Activated naive CD4-positive, alpha-beta T cell treated with anti-CD3 and anti-CD28 coated beads, Interleukin-2, amount 50 U/mL, for 16 hours (primary cell): ENCODE measurements at places on chromosomes 1 and 21.
A peak's percentile ranks its signal among the peaks of the same experiment; 100 is the strongest.

DNA sequence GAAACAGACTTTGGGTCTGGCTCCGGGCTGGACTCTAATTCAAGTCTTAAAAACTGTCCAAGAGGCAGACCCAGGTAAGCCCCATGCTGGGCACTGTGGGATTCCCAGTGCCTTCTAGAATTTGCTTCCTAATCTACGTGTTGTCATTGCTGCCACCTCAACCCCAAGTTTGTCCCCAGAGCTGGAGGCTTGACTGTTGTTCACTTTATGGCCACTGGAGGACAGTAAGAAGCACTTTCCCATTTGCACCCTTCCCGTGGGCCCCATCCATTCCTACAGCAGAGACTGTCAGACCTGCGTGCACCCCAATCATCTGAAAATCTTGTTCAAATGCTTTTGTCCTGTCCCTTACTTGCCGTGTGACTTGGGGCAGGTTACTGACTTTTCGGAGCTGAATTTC lies 29.4 kb upstream of the VASH2 start:
- DNase-seq, result no peak

DNA sequence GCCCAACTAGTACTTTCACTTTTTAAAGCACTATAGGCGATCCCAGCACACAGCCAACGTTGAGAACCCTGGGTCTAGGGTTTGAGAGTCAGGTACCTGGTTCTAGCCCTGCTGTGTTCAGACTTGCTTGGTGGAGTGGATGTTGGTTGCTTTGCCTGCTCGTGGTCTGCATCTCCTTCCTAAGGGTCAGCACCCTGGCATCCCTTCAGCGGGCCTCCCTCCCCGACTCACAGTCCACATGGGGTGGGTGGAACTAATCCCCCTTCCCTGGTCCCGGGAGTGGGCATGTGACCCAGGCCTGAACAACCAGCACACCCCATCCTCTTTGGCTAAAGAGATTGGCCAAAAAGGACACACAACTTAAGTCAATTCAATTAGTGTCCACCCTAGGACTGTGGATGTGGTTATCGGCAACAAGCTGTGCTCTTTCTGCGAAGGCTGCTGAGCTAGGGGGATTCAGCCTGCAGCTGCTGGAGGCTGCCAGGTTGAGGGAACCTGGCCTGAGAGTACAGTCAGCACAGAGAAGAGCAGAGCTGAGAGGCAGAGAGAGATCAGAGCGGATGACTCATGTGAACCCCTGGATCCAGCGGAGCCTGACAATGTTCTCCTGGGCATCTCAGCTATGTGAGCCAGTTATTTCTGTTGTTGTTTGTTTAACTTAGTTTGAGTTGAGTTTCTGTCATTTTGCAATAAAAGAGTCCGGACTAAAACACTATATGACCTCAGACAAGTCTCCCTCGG lies 138.9 kb downstream of the ACTL8 start:
- DNase-seq, result no peak

DNA sequence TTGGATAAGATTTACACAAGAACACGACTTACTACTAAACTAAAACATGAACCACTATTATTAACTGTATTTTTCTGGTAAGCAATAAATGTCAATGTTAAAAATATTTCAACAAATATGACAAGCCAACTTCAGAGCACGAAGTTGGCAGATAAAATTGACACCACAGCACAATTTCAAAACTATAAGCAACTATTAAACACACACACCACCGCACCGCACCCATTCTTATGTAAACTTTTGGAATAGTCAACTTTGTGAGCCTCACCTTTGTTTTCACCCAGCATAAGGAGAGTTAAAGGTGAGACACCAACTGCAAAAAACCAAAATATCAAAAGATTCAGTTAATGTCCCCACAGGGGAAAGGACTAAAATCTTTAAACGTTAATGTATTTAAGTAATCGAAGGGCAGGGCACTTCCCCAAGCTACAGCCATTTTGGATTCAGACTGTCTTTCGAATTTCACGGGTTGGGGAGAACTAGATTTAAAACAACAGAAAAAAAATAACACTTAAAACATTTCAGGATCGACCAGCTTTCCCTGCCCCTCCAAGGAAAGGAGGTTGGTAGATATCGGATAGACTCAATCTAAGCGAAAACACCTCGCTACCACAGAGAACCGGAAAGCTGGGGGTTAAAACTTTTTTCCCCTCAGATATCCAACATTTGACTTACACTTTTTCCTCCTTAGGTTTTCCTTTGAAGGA lies 872 bp downstream of the GPBP1L1 start:
- DNase-seq, result no peak

DNA sequence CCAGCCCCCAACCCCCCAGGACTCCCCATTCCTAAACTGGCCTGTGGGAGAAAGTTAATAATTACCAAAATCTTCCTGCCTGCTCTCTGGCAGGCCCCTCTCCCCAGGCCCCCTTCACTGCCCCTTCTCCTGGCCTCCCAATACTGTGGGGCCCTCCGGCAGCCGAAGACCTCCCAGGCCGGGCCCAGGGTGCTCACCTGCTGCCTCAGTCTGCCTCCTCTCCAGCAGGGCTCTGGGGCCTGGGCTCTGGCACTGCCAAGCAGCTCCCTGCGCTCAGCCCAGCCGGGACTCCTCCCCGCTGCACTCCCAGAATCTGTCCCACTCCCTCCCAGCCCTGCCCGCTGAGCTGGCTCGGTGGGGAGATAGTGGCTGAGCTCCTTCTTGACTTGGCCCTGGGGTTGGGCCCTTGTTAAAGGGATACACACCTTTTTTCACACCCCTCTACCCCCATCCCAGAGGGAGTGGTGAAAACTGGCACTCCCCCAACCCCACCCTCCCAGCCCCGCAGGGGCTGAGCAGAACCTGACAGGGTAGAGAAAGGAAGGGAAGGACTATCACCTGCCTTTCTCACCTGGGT lies at the start of gene S100A16:
Gene S100A16, minus strand, starts transcription at position 383 of the 577 bp plus-strand sequence. CDS start 4,986 bp downstream, outside the sequence.
- no peak for DNase-seq

DNA sequence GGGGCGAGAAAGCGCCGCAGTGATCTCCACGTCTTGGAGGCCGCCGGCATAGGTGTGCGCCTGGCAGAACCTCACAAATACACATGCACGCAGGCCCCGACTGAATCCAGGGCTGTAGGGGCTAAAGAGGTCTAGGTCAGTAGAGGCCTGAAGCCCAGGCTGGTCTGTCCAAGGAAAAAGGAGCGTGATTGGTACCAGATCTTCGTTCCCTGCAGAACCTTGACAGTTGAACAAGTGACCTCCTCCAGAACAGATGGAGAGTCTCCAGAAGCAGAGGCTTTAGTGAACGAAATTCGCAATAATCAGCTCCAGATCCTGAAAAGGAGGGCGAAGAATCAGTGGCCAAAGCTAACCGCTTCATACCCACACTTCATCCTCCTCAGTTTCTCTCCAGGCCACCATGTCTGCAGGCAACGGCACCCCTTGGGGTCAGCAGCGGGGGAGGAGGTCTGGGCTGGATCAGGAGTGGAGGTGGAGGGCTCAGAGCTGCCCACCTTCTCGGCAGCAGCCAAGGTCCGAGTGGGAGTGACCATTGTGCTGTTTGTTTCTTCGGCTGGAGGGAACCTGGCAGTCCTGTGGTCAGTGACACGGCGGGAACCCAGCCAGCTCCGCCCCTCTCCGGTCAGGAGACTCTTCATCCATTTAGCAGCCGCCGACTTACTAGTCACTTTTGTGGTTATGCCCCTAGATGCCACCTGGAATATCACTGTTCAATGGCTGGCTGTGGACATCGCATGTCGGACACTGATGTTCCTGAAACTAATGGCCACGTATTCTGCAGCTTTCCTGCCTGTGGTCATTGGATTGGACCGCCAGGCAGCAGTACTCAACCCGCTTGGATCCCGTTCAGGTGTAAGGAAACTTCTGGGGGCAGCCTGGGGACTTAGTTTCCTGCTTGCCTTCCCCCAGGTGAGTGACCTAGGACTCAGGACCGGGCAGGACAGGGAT lies 749 bp upstream of the PEX11B start:
- no peak for DNase-seq

- DNase-seq, result no peak
Observed at GRCh38 chr1:234853906-234854644, 244.1 kb upstream of the IRF2BP2 start.

- no peak for DNase-seq
Observed at GRCh38 chr1:92749024-92749634, 35.8 kb downstream of the EVI5 start.

DNA sequence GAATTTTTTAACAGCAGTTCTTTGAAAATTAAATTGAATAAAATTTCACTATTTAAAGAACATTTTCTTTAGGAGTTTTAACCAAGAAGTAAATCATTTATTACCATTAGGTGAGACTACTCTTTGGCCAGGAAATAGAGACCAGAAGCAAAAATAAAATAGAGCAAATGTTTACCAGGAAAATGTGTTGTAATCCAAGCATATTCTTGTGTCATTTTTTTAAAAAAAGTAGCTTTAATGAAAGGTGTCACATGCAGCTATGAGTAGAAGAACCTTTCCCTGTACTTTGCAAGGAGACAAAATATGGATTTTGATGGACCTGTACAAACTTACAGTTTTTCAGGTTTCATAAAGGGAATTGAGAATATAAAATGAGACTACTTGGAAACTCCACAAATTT lies 140.8 kb downstream of the NFIA start:
- no peak for DNase-seq

DNA sequence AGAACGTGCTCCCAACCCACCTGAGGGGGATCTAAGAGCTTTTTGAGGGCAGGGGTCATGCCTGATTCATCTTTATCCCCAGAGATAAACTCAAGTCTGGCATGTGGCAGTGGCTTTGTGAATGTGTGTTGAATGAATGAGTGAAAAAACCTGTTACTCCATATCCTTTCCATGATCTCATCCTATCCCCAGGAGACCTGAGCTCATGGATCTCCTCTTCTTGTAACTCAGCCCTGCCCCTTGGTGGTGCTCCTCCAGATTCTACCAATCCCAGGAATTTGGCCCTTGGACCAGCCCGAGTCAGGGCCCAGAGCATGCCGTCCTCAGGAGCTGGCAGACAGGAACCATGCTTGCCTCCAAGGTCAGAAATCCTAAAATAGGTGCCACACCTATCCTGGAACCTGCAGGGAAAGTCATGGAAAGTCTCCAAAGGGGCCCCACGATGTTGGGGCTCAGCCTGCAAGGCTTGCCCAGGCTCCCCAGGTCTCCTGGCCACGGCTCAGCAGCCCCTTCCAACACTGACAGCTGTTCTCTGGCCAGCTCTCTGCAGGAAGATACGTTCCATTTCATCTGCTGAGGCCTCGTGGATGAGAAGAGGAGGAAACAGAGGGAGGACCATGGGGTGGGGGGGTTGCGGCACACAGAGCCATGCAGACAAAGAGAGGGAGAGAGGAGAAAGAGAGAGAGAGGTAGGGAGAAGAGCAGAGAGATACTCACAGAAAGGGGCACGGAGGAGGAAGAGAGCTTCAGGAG lies 214.6 kb downstream of the TRABD2B start:
- DNase-seq, result no peak

GRCh38 chr21:43812957-43813655 lies 23.7 kb downstream of the RRP1 start:
- no peak for DNase-seq

GRCh38 chr1:226576601-226577000 lies 28.0 kb downstream of the STUM start:
- no peak for DNase-seq

GRCh38 chr1:197768014-197768805 lies 7.1 kb downstream of the DENND1B start:
- no peak for DNase-seq

DNA sequence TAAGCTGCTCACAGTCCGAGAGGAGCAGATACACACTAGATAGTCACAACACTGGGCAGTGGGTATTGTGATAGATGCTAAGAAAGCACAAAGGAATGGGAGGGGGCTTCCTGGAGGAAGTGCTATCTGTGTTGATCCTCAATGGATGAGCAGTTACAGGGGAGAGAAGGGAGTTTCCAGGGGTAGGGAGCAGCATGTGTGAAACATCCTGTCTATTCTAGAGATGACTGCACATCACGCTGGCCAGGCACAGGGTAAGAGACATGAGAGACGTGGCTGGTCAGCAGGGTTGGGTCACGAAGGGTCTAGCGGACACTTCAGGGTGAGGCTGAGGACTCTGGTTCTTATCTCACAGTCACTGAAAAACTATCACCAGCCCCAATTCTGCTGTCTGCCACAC lies 235.2 kb downstream of the TRABD2B start:
- DNase-seq, result no peak

GRCh38 chr1:37513795-37514349 lies 694 bp downstream of the MEAF6 start:
- DNase-seq, result peak; percentile 73

DNA sequence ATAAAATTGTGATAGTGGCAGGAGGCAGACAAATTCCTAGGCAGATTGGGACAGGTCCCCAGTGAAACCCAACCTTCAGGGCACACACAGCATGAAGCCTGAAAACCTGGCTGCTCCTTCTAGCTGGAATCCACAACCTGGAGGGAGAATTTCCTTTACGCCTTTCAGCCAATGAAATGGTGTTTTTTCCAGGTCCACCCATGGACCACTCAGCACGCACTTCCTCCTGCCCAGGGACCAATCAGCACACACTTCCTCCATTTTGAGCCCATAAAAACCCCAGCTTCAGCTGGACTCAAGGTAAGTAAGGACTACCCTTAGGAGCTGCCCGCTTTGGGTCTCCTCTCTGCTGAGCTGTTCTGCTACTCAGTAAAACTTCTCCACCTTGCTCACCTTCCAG lies 120.1 kb downstream of the AKT3 start:
- DNase-seq, result no peak

DNA sequence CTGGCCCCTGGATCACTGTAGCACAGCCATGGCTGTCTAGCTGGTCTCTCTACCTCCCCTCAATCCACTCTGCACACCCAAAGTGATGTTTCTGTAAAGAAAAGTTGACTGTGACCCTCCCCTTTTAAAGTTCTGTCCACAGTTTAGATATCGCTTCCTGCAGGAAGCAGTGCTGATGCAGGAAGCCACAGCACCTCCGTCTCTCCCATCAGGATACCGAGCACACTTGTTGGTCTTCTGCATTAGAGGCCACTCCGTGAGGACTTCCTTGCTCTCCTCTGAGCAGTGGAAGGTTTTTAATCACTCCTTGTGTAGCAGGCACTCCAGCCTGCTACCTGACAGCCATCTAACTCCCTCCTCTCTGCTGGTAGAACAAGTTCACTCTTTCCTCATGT lies 69.5 kb downstream of the GADD45A start:
- no peak for DNase-seq

DNA sequence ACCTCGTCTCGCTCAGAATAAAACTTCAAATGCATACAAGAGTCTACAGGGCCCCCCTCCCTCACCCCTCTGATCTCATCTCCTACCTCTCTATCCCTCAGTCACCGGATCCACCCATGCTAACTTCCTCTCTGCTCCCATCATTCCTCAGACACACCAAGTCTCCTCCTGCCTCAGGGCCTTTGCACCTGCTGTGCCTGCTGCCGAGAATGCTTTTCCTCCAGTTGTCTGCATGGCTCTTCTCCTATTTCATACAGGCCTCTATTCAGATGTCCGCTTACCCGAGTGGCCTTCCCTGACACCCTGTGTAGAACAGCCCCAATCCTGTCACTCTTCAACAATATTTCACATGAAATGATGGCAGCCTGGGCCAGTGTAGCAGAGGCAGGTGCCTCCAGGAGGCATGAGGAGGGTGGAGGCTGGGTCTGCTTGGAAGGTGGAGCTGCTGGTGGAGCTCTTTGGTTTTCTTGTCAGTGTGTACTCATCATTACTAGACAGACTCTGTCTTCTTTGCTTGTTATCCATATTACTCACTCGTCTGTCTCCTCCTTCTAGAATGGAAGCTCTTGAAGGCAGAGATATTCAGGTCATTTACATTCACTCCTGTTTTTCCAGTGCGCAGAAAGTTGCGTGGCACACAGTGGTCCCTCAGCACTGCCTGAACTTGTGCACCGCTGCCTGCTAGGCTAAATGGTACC lies 4.2 kb downstream of the SH2D2A start:
- DNase-seq, result no peak
